PC-3 (cell line): ENCODE measurements at places on chromosomes 11 and 22. TPM values are rescaled to one million over a fixed set of nuclear protein-coding genes. Genes with fewer than 3 reads are reported as not detected.

DNA sequence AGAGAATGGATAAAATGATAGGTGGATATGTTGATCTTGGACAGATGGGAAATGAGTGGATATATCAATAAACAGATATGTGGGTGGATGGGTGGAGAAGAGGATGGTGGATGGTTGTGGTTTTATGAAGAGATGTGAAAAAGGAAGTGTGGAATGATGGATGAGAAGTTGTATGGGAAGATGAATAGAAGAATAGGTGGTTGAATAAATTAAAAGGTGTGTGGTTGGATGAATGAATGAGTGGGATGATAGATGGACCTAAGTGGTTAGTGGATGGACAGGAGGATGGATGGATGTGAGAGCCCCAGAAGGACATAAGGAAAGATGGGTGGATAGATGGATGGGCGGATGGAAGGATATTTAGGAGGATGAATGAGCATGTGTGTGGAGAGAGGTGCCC is 913 bp upstream of the CD44 start:
- H3K27me3 ChIP-seq, result no peaks in the 10 kb centered on the region
- H3K36me3 ChIP-seq, result peaks cover 5% of the 10 kb centered on the region
- H3K4me1 ChIP-seq, result peaks cover 32% of the 10 kb centered on the region
- H3K4me3 ChIP-seq, result peak overlapping the region; percentile 99; the same call in 1 of the 2 replicates
- no peak for DNase-seq

- no peak overlapping the region for H3K27ac ChIP-seq
- peaks cover 2% of the 10 kb centered on the region; the same call in 1 of the 2 replicates for H3K27me3 ChIP-seq
- H3K4me1 ChIP-seq, result peaks cover 3% of the 10 kb centered on the region; the same call in 1 of the 2 replicates
- peak overlapping the region; percentile 56 for H3K4me3 ChIP-seq
- no peaks in the 10 kb centered on the region for H3K36me3 ChIP-seq
- no peak for DNase-seq
Measured at GRCh38 chr22:20431511-20432192, 6.0 kb downstream of the SCARF2 start.

The SHANK2 gene
- 33.2 and 45.0 TPM in 2 replicates for total RNA-seq

DNA sequence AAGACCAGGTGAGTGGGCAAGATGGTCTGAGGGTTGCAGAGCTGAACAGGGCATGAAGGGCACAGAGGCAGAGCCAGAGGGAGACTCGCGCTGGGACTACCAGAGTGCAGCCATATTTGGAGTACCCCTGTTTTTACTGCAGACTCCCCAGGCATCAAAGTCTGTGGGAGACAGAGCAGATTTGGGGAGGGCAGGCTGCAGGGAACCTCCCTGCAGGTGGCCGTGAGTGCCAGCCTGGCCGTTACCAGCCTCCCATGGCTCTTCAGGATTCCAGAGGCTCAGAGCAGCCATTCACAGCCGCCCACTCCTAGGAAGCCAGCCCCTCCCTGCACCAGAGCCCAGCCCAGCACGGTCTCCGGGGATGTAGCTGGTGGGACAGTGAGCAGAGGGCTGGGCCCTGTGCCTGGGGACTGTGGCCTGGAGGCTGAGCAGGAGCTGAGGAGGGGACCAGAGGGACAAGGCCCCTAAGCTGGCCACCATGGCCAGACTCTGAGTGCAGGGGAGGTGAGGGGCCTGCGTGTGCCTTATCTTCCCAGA is at the start of gene SEPTIN3:
Gene SEPTIN3, plus strand, starts transcription at position 334 of the 537 bp plus-strand sequence. CDS start 2,050 bp downstream, outside the sequence.
- no peaks in the 10 kb centered on the region for H3K36me3 ChIP-seq
- H3K27me3 ChIP-seq, result no peaks in the 10 kb centered on the region
- H3K27ac ChIP-seq, result no peak within 1 kb of the TSS
- H3K4me3 ChIP-seq, result no peak within 1 kb of the TSS
- no peaks in the 10 kb centered on the region for H3K4me1 ChIP-seq

DNA sequence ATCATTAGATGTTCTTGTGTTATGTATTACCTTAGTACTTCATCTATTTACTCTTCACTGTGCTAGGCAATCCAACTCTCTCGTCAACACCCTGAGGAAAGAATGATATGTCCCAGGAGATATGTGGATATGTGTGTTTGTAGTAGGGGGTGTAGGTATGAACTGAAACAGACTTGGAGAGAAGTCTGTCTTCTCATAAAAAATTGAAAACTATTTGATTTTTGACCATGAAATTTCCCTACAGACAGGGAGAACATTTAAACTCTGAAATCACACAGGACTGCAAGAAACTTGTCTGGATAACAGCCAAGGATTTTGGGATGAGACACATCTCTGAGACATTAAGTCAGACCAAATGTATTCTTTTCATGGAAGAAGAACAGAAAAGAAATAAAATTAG is 967.0 kb upstream of the FAT3 start:
- H3K27ac ChIP-seq, result no peak overlapping the region
- no peaks in the 10 kb centered on the region for H3K36me3 ChIP-seq
- no peak for DNase-seq
